ENCODE measurements at places on chromosomes 16 and 17.

- no peak for DNase-seq
These were observed 48.0 kb downstream of the SRL start for GRCh38 chr16:4193920-4194319.

- DNase-seq: peak; percentile 82
These were observed 1.8 kb upstream of the UBTF start for GRCh38 chr17:44221084-44221861.

DNA sequence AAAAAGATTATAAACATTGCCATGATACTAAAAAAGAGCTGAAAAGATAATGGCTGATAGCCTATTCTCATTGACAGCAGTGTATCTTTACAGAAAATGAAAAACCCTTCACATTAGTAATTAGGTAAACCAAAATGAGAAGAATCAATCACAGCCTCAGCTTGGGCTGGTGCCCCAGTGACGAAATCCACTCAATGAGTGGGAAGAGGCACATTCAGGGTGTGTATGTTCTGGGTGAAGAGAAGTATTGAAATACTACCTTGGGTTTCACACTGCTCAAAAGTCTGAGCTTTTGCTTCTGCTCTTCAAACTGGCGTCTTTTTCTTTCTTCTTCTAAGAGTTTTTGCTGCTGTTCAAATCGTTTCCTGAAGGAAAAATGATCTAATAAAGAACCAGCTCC is 24.2 kb downstream of the SYNRG start:
- no peak for DNase-seq

DNA sequence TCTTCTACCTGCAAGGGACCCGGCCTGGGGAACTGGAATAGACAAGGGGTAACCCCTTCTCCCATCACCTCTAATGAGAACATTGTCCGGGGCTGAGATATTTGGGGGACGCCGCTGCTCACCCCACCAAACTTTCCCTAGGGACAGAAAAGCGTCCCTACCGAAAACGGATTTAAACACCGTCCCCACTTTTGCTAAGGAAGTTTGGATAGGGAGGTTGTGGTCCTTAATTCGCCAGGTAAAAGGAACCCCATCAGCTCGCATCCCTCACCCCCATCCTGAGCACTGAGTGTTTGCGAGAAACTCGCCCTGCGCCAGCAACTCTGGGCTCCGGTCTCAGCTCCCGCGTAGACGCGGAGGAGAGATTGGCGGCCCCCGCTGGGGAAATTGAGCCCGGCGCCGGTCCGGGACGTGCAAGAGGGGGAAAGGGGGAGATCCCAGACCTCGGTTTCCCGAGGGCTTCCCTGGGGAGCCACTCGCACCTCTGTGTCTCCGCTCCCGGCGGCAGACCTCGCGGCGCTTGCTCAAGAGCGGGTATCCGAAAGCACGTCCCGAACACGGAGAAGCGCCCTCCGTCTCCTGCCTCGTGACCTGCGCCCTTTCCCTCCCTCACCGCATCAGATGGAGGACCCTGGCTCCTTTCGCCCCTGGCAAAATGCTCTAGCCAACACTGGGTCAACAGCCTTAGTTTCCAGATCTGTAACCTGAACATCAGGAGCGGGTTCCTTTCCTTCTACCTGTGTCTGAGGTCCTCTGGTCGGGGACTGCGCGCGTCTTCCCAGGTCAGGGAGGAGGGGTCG is 3.1 kb upstream of the SOX9 start:
- DNase-seq: no peak

GRCh38 chr16:29007730-29008593 is 23.1 kb downstream of the LAT start:
- DNase-seq: no peak

- no peak for DNase-seq
These were observed 12.6 kb upstream of the POLR3E start for GRCh38 chr16:22284637-22285036.

DNA sequence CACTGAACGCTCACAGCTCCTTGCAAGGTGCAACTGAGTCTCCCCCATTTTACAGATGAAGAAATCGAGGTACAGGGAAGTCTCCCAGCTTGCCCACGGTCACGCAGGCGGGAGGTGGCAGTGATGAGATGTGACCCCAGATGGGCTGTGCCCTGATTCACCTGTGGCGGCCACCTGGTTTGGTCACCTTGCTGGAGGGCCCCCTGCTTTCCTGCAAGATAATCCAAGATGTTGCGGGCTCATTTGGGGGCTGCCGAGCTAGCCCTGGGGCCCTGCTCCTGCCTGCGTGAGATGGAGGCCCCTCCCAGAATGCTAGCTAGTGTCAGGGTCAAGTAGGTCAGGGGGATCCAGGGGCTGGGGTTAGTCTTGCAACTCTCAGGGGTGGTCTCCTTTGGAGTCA is 59.6 kb upstream of the IL34 start:
- no peak for DNase-seq

GRCh38 chr17:2400474-2400866 is 390 bp downstream of the MNT start:
- peak; percentile 48 for DNase-seq

All from globus pallidus (tissue), 1 donor.